T-helper 1 cell (primary cell): ENCODE measurements at places on chromosomes 5 and 9.

- no peak for DNase-seq
Observed at GRCh38 chr5:44605926-44606325, 202.8 kb upstream of the MRPS30 start.

DNA sequence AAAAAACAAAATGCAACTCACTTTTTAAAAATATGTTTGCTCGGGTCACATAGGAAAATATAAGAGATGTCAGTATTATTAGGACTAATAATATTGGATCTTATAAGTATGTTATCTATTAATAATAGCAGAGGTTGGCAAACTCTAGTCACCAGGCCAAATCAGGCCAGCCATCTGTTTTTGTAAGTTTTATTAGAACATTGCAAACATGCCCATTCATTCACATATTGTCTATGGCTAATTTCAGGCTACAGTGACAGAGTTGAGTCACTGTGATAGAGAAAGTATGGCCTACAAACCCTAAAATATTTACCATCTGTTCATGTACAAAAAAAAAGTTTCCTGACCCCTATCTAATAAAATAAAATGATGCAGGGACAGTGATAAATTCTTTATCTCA lies 97.7 kb upstream of the CDH6 start:
- DNase-seq, result no peak

DNA sequence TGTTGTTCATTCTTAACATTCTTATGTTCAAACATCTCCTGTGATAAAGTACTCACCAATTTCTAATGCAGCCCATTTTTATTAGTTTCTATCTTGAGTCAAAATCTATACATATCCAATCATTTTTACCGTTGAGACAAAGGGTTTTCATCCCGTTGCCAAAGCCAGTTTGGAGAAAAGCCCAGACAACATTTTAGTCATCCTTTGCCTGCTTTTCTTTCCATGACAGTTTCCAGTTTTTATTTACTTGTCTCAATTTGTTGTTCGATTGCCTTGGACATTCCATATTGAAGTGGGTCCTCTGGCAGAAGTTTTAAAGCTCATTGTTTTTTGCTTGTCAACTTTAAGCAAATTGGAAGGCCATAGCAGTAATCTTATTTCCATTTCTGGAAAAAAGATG lies 123.9 kb downstream of the RAB3C start:
- DNase-seq, result no peak

DNA sequence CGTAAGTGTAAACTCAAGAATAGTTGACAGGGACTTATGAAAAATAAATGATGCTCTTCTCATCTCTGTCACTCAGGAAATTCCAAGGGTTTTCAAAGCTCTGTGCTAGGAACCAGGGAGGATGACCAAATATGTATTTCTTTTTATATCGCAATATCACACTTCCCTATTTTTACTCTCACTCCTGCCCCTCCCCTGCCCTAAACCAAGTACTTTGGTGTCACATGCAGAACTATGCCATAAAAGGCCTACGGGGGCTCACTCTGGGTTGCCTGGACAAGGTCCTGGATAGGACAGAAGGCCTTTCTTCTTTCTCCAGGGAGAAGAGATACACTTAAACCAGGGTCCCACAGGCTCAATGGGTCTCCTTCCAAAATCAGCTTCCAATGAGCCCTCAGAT lies 8.3 kb upstream of the RETREG1 start:
- no peak for DNase-seq

DNA sequence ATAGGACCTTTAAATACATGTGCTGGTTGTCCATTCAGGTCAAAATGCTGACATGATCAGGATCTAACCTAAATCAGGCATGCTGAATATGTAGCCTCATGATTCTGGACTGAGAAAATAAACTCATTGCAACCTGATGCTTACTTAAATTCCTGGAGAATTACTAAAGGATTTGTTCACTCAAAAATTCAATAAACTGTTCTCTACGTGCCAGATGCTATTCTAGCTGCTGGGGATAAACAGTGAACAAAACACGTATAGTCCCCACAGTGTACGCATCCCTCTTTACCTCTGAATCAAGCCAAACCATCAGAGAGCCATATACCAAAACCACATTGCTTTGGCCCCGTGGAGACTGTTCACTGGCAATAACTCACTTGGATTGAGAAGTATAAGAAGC lies 6.1 kb downstream of the SCAI start:
- DNase-seq, result no peak

DNA sequence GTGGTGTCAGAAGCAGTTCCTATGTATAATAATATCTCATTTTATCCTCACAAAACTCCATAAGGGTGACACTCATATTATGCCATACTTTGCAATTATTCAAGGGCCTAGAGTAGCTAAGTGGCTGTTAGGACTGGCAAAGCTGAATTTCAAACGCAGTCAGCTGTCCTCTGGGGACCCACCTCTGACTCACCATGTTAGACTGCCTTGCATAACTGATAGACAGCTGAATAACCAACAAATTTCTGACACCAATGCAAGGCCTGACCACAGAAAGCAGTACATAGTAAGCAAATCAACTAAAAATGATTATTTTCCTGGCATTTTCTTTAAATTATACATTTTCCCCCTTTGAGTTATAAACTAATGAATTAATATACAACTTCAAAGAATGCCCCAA lies 251.6 kb upstream of the PTGER4 start:
- no peak for DNase-seq

DNA sequence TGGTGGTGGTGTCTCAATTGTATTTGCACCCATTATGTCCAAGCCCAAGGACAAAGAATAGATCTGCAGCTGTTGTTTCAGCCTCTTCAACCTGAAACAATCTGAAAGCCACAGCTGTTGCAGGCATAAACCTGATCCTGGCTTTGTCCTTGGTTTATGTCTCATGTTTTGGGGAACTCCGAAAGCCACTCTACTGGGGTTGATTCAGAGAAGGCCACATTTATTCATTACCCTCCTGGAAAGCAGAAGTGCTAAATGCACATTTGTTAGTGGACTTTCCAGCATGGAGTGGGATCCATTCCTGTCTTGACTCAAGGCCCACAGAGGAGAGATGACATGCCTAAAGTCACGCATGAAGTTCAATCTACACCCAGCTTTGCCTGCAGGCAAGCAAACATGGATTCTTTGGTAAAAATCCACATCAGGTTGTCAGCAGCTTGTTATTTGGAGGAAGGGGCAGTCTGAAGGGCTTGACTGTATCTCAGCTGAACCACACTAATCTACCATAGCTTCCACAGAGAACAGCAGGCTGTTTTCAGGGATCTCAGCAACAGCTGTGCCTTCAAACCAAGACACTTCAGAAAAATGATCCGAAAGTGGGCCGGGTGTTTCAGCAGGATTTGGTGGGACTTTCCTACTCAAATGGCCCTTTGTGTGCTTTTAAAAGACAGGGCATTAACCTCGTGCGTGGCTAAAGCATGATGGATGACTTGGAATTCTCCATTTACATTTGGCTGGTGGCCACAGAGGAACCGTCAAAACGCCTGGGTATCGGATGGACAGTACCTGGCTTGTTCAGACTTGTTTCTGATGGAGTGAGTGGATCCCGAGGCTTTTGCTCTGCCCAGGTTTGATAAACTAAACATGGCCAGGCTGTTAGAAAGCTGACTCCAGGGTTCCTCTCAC lies 36.2 kb upstream of the ADAM19 start:
- no peak for DNase-seq

- no peak for DNase-seq
Observed at GRCh38 chr9:83537331-83538171, 650 bp downstream of the FRMD3 start.

DNA sequence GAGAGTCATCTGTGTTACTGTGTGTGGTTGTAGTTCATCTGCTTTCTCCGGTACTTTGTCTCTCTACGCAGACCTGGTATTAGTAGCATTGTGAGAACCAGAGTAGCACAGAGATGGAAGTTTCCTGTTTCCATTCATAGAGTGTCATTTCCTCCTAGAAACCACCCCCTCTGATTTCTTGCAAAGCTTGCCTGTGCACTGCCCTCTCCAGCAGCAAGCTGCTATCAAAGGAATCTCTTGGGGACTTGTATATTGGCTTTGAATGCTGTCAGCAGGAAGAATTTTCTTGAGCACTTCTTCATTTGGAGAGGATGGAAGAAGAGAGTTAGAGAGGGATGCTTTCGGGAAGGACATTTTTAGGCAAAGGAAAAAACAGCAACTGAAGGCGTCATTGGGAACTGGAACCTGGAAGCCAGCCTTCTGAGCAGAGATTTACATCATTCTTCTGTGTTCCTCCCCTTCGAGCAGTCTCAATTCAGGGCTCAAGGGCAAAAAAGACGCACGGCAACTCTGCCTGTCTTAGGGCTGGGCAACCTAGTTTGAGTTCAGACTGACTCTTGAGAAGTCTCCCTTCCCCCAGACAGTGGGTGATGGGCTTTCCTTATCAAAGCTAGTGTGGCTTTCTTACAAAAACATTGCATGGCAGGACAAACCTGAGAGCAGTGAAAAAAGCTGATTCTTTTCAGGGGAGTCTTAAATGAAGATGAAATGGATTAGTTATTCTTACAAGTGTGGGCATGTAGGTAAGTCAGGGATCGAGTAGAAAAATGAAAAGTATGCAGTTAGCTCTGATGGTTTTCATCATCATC lies 226.3 kb downstream of the AOPEP start:
- DNase-seq, result no peak

DNA sequence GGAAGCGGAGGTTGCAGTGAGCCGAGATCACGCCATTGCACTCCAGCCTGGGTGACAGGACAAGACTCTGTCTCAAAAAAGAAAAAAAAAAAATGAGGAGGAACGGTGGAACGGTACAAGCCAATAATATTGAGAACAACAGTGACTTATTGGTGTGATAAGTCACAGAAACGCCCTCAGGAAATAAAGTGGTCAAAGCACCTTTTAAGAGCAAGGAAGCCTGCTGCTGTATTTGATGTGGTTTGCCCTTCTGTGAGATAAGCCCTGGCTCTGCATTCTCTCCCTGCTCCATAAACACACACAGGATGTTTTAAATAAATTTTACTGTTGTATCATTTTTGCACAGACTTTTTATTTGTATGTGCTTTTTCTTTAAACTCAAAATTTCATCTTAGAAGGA lies 269.9 kb upstream of the MSX2 start:
- DNase-seq, result no peak

DNA sequence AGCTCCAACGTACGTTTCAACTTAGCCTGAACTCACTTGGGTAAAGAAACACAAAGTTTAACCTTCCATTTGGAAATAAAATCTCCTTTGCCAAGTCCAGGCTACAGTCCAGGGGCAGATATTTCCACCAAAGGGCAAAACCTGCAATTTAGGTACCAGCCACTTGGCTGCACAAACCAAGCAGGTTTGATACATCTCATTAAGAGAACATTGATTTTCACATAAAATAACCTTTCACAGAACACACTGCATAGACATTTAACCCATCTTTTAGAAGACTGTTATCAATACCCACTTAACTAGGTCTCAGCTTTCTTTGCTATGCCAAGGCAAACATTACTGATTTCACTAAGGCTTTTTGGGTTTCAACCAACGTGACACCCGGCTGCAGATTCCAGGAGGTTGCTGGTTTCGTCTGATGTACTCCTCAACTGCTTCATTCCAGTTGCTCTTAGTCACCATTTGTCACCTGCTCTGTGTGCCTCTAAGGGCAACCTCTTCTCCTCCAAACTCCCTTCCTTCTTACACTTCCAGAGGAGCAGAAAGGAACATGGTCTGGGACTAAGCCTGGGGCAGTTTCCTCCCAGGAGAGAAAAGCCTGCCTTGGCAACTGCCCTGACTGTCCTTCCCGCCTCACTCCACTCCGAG lies 67.1 kb downstream of the EPB41L4B start:
- DNase-seq, result no peak

DNA sequence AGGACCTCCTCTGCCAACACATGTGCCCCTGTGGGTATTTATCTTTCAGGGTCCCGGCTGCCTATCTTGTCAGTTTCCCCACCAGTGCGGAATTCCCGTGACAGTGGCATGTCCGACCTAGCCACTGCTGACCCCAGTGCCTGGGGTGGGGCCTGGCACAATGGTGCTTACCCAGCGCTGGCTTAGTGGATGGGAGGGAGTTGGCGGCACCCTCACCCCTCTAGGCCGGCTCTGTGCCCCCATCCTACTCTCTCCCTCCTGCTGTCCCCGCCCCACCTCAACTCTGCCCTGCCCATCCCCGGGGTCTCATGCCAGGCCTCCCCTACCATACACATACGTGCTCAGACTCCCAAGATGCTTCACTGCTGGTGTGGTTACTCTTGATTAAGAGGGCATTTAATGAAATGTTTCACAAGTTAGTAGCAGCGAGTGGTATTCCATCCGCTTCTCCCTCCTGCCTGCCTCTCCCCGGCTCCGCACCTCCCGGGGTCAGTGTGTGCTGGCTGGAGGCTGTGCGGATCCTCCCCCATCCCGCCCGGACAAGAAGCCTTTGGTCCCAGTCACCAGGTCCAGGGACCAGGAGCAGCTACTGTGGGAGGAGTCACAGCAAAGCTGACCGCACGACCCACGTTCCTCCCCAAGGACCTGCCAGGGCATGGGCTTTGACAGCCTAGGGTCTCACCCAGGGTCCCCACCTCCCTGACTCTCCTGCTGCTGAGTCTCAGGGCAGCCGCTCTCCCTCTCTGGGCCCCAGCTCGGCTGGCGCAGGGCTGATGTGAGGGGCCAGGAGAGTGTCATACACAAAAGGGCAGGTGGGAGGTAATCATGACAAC lies 9.5 kb upstream of the QRFP start:
- DNase-seq, result no peak

- DNase-seq, result no peak
Observed at GRCh38 chr5:79237740-79238560, 2.0 kb downstream of the JMY start.

- no peak for DNase-seq
Observed at GRCh38 chr5:12119657-12120056, 215.4 kb upstream of the CTNND2 start.

GRCh38 chr5:69451941-69452647 lies 37.2 kb downstream of the MARVELD2 start:
- no peak for DNase-seq
